ENCODE measurements at places on chromosomes 3 and 15. TPM values are rescaled to one million over a fixed set of nuclear protein-coding genes. Genes with fewer than 3 reads are reported as not detected.

DNA sequence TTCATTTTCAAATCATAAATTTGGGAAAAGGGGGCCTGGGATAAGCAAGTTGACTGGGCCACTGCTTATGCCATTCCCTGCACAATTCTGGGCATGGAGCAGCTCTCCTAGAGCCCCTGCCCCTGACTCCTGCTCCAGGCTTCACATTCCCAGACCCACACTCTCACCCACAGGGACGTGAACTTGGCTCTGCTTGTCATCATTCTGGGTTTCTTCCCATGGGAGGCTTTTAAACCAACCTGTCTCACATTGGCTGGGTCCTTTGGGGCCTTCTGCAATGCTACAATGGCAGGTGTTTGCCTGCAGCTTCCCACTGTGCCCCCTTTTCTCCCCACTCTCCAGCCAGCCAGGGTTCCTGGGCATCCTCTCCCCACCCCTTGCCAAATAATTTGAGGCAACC, 49.1 kb downstream of the CYP19A1 start:
- DNase-seq = no peak

GRCh38 chr3:43779850-43780249, 89.1 kb downstream of the ABHD5 start:
- no peak for DNase-seq

- DNase-seq = no peak
Measured at GRCh38 chr3:45684327-45684892, 4.8 kb upstream of the SACM1L start.

DNA sequence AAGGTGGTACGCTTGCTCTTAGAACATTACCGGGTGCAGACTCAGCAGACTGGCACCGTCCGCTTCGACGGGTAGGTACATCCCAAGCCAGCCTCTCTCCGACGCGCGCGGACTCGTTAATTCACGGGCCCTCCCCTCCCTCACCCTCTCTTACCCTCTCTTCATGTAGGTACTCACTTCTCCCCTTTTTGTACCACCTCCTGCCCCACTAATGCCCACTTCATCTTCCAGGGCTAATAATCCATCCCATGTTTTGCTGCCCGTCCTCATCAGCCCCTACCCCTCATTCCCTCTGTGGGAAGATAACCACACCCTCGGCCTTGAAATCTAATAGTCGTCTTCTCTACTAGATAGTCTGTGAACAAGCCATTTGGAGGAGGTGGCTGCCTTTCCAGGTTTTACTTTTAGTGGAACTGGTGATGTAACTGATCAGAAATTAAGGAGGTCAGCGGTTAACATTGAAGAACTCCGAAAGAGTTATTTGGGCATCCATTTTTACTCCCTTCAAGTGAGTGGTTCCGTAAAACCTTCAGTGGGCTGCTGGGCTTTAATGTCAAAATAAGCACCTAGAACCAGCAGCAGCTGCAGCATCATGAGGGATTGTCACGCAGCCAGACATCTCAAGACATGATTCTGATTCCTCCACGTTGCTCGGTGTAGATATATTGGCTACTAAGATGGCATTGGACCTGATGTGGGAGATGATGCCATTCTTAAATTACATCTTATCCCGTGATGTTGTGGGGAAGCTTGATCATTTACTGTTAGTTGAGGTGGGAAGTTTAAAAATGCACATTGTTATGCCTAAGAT, 1.3 kb downstream of the FEM1B start:
- DNase-seq = no peak

MORC1 gene
- not detected for total RNA-seq

POLR2H gene
- total RNA-seq = 156 TPM

All from HCT116 (cell line).